ENCODE measurements at places on chromosomes 11 and 22. TPM values are rescaled to one million over a fixed set of nuclear protein-coding genes. Genes with fewer than 3 reads are reported as not detected.

TRIM51G gene
- not detected for total RNA-seq

CHADL gene
- total RNA-seq, result 1.6 TPM

OR4C5 gene
- total RNA-seq, result not detected

PRG3 gene
- not detected for total RNA-seq

LSP1 gene
- 299 TPM for total RNA-seq

DNA sequence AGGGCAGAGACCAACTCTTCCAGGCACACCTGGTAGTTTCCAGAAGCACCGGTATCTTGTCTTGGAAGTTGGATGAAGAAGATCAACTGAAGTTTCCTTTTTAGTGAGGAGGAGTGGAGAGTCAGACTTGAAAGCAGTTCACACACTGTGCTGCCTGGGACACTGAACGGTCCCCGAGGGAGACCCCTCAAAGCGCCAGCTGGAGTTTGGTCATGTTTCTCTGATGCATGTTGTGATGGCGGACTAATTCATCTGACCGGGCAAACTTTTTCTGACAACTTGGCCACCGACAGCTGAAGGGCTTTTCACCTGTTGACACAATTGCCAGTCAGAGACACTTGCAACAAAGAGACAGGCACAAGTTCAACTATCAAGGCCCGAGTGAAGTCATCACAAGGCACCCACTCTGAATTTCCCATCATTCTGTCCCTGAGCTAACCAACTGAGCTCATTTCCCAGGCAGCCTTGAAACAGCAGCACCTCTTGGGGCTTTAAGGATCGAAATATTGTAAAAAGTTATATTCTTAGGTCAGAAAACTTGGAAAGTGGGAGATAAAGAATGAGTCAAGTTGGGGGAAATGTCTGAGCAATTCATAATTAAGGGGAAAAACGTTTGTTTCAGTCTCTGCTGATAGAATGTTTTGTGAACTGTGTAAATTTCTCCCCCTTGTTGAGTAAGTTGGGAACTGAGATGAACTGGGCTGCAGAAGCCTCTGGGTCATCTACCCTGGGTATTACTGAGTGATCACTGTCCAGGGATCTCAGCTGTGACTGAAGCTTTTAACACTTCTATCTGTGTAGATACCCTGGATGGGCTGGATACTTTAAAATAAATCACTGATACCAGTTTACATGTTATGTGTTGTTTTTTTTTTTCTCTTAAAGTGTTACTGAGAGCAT lies 46.2 kb downstream of the WT1 start:
- H3K4me3 ChIP-seq, result no peak overlapping the region
- DNase-seq, result no peak
- H3K4me1 ChIP-seq, result peaks cover 3% of the 10 kb centered on the region
- peaks cover 35% of the 10 kb centered on the region for H3K27me3 ChIP-seq

LGALS12 gene
- total RNA-seq, result 0.72 TPM

ZNRF3 gene
- 0.31 TPM for total RNA-seq

GPR83 gene
- 0.22 TPM for total RNA-seq

- peaks cover 51% of the 10 kb centered on the region for H3K27me3 ChIP-seq
- no peak overlapping the region for H3K4me3 ChIP-seq
- no peak overlapping the region for H3K27ac ChIP-seq
- no peaks in the 10 kb centered on the region for H3K36me3 ChIP-seq
Measured at GRCh38 chr11:132402071-132402684, 1031.8 kb downstream of the NTM start.

- H3K4me1 ChIP-seq, result peaks cover 14% of the 10 kb centered on the region
- H3K27me3 ChIP-seq, result no peaks in the 10 kb centered on the region
- DNase-seq, result no peak
- no peak overlapping the region for H3K27ac ChIP-seq
- H3K4me3 ChIP-seq, result no peak overlapping the region
Measured at GRCh38 chr22:47002692-47003091, 240.2 kb downstream of the TBC1D22A start.

OLFML1 gene
- not detected for total RNA-seq

GRCh38 chr11:70610566-70611565 lies 212.5 kb downstream of the CTTN start:
- DNase-seq, result no peak
- no peak overlapping the region for H3K4me3 ChIP-seq
- no peaks in the 10 kb centered on the region for H3K36me3 ChIP-seq
- H3K27me3 ChIP-seq, result peaks cover 14% of the 10 kb centered on the region

GRCh38 chr22:48228468-48228867 lies 1466.0 kb downstream of the TBC1D22A start:
- H3K36me3 ChIP-seq, result no peaks in the 10 kb centered on the region
- H3K27me3 ChIP-seq, result peaks cover 6% of the 10 kb centered on the region
- H3K4me3 ChIP-seq, result no peak overlapping the region
- H3K4me1 ChIP-seq, result no peaks in the 10 kb centered on the region

GRCh38 chr11:30914143-30914762 lies 328.1 kb upstream of the MPPED2 start:
- H3K36me3 ChIP-seq, result no peaks in the 10 kb centered on the region
- H3K27me3 ChIP-seq, result peaks cover 21% of the 10 kb centered on the region
- no peak overlapping the region for H3K4me3 ChIP-seq
- no peak overlapping the region for H3K27ac ChIP-seq
- DNase-seq, result no peak

DNA sequence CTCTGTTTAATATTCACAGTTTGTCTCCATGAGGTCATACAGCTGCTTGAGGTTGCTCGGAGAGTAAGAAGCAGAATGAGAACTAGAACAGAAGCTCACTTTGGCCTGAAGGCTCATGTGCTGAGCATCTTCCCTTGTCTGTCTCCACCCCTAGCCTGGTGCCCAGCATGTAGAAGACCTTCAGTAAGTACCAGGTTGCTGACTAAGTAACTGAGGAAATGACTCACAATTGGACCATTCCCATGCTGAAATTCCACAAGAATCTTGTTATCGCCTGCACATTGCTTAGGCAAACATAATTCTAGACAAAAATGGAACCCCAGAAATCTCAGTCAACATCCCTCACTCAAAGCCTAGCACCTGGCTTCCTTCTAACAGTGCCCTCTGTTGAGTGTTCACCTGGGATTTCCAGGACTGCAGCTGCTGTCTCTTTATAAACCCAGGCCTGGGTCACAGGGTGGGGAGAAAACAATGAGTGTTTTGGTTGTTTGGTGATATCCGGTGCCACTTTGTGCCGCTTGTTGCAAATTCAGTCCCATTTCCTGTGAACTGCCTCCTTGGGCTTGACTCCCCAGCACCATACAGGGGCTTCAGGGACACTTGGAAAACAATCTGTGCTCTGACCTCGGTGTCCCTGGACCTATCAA lies 406.8 kb downstream of the ETS1 start:
- H3K27ac ChIP-seq, result peak overlapping the region; percentile 43
- peaks cover 13% of the 10 kb centered on the region for H3K27me3 ChIP-seq
- H3K4me3 ChIP-seq, result no peak overlapping the region
- H3K36me3 ChIP-seq, result peaks cover 6% of the 10 kb centered on the region
- no peak for DNase-seq

KCNA4 gene
- not detected for total RNA-seq

DNA sequence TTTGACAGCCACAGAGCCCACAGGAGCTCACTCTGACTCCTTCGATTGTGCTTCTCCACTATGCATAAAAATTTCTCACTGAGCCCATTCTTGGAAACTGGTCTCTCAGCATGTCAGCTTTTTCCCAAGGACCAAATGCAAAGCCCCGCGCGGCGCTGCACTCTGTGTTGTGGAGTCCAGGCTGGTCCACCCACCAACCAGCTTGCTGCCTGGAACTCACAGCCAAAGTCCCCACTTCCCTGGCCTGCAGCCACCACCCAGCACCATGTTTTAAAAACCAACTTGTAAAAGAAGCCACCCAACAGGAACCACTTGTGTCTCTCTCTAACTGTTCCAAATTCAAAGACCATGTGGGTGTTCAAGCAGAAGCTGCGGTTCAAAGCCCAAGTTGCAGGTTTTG lies 124.4 kb downstream of the SPATA19 start:
- no peak overlapping the region for H3K27ac ChIP-seq
- H3K36me3 ChIP-seq, result no peaks in the 10 kb centered on the region
- no peaks in the 10 kb centered on the region for H3K4me1 ChIP-seq
- no peak overlapping the region for H3K4me3 ChIP-seq
- peaks cover 21% of the 10 kb centered on the region for H3K27me3 ChIP-seq

DNA sequence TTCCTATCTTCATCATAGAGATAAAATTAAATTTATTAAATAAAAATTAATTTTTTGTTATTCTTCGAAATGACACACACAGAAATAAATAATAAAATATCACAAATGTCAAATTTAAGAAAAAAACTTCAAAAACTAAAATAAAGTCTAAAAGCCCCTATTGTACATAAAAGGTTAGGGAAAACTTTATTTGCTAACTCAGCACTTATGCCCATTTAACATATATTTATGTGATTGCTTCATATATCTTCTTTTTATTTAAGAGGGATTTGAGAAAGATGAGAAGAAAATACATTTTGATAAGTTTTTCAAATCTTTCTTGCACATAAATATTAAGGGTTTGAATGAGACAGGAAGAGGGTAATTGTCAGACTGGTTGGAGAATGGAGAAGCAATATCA lies 2350.4 kb upstream of the RAG2 start:
- H3K27ac ChIP-seq, result no peak overlapping the region
- no peaks in the 10 kb centered on the region for H3K4me1 ChIP-seq
- no peaks in the 10 kb centered on the region for H3K27me3 ChIP-seq

GRCh38 chr11:72586321-72587090 lies 87.7 kb downstream of the PDE2A start:
- H3K27me3 ChIP-seq, result peaks cover 48% of the 10 kb centered on the region
- no peak for DNase-seq
- H3K4me1 ChIP-seq, result peaks cover 50% of the 10 kb centered on the region
- H3K27ac ChIP-seq, result no peak overlapping the region

DNA sequence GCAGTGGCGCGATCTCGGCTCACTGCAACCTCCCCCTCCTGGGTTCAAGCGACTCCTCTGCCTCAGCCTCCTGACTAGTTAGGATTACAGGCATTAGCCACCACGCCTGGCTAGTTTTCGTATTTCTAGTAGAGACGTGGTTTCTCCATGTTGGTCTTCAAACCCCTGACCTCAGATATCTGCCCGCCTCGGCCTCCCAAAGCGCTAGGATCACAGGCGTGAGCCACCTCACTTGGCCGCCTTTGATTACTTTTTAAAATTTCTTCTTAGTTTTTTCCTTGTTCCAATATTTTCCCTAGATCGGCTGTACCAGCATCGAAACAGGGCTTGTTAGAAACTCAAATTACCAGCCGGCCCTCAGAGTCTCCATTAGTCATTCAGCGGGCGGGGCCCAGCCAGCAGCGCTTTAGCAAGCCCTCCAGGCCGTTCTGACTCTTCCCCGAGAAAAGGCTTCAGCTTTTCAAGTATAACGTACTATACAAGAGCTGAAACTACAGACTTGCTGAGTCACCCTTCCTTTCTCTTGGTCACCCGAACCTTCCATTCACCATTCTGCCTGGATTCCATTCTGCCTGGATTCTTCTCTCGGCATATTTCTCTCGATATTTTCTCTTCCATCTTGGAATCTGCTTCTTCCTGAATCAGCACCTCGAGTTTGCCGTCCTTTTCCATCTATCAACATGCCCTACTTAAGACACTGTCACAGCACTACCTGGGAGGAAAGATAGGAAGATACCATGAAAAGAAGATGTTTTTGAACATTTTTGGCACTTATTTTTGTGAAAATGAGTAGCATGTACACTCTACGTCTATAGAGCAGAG lies 6.7 kb upstream of the CAPRIN1 start:
- DNase-seq, result no peak
- peaks cover 21% of the 10 kb centered on the region for H3K27me3 ChIP-seq

DNA sequence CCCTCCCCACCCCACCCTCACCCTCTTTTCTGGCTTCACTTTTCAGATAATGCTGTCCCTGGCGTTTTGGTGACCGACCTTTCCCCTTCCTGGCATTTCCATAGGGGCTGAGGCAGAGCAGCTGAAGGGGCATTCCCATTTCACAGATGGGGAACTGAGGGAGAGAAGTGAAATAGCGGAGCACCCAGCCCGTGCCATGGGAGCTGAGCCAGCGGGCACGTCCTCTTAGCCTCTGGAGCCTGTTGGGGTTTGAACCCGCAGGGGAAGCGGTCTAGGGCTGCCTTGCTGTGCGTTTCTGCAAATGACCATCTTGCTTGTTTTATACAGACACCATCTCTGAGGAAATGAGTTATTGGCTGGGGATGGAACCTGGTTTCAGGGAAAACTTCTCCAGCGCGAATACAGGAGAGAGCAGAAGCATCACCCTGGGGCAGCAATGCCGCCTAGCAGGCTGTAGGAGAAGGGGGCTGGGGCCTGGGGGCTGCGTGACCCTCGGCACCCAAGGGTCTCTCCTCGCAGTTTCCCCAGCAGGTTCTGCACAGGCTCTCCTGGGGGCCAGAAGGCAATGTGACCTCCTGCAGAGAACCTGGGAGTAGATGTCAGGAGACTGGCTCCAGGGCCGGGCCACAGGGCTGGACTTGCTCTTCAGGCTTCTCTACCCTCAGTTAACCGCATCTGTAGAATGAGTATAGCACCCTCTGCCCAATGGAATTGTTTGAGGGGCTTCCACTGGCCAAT lies 1.5 kb downstream of the PTPRJ start:
- H3K27me3 ChIP-seq, result no peaks in the 10 kb centered on the region
- H3K27ac ChIP-seq, result peak overlapping the region; percentile 79
- no peak for DNase-seq
- H3K4me3 ChIP-seq, result peak overlapping the region; percentile 90
- no peaks in the 10 kb centered on the region for H3K36me3 ChIP-seq

GRCh38 chr11:46553814-46554212 lies 40.0 kb downstream of the AMBRA1 start:
- DNase-seq, result no peak
- peak overlapping the region; percentile 94 for H3K27ac ChIP-seq
- no peaks in the 10 kb centered on the region for H3K36me3 ChIP-seq
- H3K27me3 ChIP-seq, result no peaks in the 10 kb centered on the region

DNA sequence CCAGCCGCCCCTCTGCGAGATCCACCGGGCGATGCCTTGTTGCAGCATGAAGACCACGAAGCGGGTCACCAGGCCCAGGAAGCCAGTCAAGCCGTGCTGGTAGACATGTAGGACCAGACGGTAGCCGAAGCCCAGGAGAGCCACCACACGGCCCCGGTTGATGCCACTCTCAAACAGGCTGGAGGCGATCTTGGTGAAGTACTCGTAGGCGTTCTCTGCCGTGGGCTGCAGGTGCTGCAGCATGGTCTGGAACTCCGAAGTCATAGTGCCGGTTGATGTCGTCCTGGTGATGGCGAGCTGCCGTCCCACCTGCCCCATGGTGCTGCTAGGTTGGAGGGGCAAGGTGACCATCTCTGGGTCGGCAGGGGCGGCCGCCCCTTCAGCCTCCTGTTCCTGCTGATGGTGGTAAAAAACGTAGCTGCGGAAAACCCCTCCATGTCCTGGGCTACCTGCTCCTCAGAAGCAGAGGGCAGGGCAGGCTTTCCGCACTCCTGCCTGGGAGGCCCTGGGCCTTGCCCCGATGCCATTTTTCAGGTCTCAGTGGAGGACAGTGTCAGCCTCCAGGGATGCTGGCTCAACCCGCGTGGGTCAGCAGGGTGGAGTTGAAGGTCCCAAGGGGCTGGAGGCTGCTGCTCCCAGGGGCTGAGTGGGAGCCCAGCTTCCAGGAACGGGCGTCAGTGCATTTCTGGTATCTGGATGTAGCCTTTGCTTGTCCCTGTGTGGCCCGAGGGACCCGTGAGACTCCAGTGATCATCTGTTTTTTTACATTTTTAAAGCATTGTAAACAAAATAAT lies 98.7 kb downstream of the ADAMTS15 start:
- H3K27me3 ChIP-seq, result peaks cover 37% of the 10 kb centered on the region
- no peaks in the 10 kb centered on the region for H3K4me1 ChIP-seq
- DNase-seq, result no peak
- no peak overlapping the region for H3K27ac ChIP-seq
- H3K36me3 ChIP-seq, result no peaks in the 10 kb centered on the region
- no peak overlapping the region for H3K4me3 ChIP-seq

TCIRG1 gene
- total RNA-seq, result 187 TPM

GRCh38 chr11:129644326-129644725 lies 171.3 kb upstream of the TMEM45B start:
- H3K4me3 ChIP-seq, result no peak overlapping the region
- H3K27ac ChIP-seq, result no peak overlapping the region
- peaks cover 6% of the 10 kb centered on the region for H3K27me3 ChIP-seq

PARVG gene
- total RNA-seq, result 89.1 TPM

Data from T-helper 17 cell (primary cell).